Activated CD8-positive, alpha-beta memory T cell treated with anti-CD3 and anti-CD28 coated beads for 36 hours (primary cell): ENCODE measurements at places on chromosomes 6 and 20. TPM values are rescaled to one million over a fixed set of nuclear protein-coding genes. Genes with fewer than 3 reads are reported as not detected.

GHRH gene
- total RNA-seq: not detected

SLC16A10 gene
- total RNA-seq: 4.4 TPM

FAM120B gene
- 17.2 TPM for total RNA-seq

RIPOR3 gene
- total RNA-seq: not detected

LAMA5 gene
- 0.30 TPM for total RNA-seq

BMP6 gene
- not detected for total RNA-seq

GPR31 gene
- not detected for total RNA-seq

FOXA2 gene
- total RNA-seq: not detected

CDKN1A gene
- total RNA-seq: 43.8 TPM
